Suppressor macrophage treated with lipopolysaccharide for 1 hour (primary cell): ENCODE measurements at places on chromosomes 6 and 20.

DNA sequence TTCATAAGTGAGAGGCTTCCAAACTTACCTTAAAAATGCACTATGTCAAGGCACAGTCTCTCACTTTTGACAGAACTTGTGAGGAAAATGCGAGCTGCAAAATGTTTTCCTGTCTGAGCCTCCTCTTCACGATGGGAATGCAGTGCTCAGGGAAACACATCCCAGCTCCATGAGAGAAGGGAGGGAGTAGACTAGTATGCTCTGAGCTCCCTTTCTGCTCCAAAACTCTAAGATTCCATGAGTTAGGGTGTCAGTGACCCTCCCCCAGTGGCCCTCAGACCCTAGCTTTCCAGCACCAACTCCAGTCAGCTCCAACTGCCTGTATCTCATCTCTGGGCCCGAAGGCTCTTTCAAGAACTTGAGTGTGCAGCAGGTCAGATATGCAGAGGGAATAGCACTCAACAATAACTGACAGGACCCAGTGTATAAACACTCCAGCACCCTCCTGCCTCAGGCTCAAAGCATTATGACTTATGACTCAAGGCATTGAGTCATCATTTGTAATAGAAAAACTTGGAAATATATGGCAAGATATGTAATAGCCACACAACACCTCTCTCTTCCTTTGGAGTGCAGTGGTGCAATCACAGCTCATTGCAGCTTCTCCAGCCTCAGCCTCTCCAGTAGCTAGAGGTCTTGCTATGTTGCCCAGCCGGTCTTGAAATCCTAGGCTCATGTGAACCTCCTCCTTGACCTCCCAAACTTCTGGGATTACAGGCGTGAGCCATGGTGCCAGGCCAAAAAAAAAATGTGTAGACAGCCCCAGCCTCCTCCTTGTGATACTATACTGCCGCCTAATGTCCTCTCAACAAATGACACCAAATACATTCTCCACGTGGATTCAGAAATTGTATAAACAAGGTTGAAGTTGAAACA, 16.7 kb upstream of the ENTPD6 start:
- DNase-seq: peak; percentile 51

DNA sequence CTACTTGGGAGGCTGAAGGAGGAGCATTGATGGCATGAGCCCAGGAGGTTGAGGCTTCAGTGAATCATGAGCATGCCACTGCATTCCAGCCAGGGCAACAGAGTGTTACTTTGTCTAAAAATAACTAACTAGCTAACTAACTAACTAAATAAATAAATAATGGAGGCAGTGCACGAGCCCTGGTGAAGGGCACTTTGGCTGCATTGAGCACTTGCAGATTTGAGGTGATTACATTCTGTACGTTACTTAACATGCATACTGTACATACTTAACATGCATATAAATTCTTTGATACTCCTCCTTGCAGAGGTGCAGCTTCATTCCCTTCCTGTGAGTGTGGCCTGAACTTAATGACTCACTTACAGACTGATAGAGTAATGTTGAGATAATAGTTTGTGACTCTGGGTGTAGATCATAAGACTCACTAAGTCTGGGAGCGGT, 10.7 kb downstream of the HLA-A start:
- DNase-seq: no peak

DNA sequence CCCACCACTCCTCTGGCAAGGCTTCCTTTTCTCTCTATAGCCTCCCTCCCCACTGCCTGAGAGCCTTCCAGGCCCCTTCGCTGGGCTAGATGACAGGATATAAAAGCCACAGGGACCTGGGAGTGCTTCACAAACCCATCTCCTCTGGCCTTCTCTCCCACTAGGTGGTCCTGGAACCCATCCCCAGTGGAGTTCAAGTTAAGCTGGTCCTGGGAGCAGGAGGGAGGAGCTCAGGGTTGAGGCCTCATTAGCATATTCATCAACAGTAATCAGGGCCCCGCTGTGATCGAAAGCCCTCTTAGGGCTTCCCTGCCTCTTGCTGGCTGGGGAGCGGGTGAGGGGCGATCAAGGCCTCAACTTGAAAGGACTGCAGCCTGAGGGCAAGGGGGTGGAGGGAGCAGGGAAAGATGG, 9.1 kb downstream of the EBF4 start:
- no peak for DNase-seq

DNA sequence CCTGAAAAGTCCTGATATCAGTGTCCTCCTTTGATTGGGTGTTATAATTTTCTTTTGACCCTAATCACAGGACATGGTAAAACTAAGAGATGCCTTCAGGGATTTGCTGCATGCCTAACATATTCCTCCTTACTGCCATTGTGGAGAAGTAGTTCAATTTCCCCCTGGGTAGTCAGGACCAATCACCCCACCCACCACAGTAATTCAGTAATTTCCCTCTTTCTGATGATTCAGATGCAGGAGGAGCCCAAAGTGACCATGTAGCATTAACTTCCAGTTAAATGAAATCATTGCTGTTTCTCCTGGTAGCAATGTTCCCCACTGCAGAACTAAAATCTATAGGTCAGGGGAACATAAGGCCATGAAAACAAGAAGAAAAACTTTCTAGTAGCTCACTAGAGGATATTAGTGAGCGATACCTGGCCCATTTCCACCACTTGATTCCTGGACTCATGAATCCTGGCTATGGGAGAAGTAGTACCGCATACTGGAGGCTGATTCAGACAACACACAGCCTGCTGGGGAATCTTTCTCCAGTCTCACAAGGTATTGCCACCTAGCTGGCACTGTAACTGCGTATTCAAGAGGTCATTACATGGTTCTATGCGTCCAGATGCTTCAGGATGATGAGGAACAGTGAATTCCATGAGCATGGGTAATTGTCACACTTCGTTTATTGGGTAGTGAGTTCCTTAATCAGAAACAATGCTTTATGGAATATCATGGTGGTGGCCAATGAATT, 561.2 kb downstream of the HAO1 start:
- DNase-seq: peak; percentile 23

- no peak for DNase-seq
These were observed 6.8 kb downstream of the DUSP15 start for GRCh38 chr20:31863296-31864085.

DNA sequence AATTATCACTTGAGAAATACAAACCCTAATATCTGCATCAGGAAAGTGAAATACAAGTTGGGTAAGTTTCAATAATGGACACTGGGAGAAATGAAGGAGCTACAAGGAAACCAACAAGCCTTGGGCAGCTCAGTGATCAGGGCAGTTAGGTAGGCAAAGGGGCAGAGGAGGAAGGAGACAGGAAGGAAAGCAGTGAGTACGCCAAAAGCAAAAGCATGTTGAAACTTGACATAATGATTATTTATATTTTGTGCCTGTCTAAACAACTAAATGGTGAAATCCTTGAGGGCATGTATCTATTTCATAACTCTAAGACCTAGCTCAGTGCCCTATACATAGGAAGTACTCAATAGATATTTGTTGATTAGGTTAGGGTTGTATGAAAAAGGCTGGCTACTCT, 23.3 kb downstream of the PXT1 start:
- peak; percentile 22 for DNase-seq

DNA sequence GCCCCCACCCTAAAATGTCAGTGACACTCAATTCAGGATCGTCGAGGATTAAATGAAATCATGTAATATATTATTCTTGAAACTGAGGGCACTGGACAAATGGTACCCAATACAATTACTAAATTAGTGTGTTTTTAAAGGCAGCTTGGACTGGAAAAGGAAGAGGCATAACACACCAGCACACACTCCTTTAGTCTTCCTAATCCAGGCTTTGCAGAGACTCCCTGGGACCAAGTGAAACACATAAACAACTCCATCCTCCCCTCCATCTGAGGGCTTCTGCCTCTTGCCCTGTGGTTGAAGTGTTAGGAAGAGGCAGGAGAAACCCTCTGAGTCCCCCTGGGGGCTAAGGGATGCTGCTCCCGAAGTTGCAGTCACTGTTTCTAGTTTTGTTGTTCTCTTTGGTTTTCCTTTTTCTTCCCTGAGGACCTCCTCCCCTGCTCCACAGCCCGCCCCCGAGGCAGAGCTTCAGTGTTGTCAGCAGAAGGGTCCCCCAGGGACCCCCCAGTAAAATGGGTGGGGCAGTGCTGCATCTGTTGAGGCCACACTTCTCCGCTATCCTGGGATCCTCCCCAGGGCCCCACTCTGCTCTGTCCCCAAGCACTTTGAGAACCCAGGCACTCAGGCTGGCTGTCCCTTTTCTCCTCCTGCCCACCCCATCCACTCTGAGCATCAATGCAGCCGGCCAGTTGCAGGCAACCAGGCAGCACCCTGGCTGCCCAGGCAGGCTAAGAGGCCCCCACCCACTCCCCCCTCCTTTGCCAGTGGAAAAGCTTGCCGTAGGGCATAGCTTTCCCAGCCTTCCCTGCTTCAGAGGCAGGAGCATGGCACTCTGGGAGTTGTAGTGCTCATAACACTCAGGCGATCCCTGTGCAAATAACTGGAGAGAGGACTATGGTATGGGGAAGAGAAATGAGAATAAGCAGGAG, 5.9 kb downstream of the TMEM63B start:
- no peak for DNase-seq

- no peak for DNase-seq
These were observed 18.3 kb upstream of the SHLD1 start for GRCh38 chr20:5731753-5732366.

DNA sequence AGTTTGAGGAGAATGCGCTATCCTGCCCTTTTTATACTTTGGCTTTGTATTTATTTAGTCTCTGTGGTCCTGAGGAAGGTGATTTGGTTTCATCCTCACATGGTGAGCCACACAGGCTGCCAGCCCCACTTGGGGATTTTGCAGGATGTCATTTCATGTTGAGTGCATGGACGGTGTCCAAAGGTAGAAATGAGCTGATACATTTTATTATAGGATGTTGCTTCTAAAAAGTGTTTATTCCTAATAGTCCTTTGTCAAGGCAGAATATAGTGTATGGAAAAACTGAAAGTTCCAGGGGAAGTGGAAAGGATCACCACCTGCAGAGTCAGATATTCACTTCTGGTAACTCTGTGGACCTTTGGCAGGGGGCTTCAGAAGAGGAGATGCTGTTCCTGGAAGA, 434.6 kb downstream of the CD109 start:
- no peak for DNase-seq

DNA sequence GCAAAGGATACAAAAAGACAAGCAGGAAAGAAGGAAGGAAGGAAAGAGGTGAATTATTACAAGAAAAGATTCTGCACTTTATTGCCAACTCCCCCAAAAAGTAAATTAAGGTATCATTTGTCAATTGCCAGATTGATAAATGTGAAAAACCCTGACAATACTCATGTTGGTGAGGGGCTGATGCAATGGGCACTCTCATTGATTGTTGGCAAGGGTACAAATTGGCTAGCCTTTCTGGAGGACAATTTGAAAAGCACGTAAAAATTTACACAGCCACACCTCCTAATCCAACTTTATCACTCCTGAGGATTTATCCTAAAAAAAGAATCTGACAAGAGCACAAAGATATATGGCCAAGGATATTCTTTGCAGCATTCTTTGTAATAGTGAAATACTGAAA, 47.7 kb downstream of the SCML4 start:
- no peak for DNase-seq
